ENCODE measurements at places on chromosomes 7 and 10.

DNA sequence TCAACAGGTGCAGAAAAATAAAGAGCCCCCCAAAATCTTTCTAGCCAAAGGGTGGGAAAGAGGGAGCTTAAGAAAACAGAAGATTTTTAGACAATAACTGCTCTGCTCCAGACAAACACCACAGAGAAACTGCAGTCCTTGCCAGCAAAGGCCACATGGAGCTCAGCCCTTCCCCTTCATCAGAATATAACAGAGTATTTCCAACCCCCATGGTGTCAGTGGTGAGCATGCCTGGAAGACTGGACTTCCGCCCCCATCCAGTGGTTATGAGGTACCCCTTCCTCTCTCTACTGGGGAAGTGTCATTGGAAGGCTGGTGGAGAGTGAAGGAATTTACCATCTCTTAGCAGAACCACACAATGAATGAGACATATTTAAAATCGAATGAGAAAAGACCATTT lies 1007.3 kb upstream of the CELF2 start:
- no peak for DNase-seq

DNA sequence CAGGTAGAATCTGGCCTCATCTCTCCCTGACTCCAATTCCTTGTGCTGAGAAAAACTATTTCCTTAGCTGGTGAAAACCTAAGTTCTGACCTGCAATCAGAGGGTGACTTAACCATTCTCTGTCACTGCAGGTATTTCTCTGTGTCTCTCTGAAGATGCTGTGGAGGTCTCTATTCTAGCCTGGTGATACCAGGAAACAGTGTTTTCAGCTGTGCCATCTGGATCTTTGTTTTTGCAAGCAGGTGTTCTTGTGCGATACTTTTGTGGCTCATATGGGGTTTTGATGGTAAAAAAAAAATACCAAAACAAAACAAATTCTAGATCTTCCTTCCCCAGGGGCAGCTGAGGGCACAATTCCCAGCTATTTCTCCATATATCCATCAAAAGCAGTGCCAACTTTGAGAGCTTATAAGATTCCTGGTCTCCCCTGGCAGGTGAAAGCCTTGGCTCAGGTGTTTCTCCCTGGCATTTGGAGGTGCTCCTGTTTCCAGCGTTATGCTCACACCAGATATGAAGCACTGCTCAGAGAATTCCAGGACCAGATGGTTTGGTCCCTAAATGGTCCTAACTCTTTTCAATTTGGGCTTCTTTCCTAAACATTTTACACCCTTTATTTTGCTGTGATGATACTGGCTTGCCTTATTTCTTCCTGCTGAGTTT lies 9.9 kb upstream of the NPVF start:
- DNase-seq = no peak

DNA sequence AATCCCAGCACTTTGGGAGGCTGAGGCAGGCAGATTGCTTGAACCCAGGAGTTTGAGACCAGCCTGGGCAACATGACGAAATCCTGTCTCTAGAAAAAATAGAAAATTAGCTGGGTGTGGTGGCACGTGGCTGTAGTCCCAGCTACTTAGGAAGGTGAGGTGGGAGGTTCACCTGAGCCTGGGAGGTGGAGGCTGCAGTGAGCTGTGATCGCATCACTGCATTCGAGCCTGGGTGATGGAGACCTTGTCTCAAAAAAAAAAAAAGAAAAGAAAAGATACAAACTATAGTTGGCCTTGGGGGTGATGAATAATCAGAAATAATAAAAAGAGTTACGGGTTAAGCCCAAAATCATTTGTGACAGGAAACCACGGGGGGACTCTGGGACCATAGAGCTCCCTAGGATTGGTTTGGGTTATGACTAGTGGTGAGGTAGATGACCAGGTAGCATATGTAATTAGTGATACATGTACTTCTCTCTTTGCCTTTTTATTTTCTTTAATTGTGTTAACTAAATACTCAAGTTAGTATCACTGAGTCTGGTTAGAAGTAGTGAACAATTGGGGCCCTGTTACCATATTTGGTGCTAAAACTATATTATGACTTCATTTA lies 10.4 kb upstream of the ASCC1 start:
- DNase-seq = no peak

GRCh38 chr10:131946321-131946751 lies 35.4 kb downstream of the BNIP3 start:
- DNase-seq = no peak

- DNase-seq = no peak
Observed at GRCh38 chr7:127983804-127984332, 47.4 kb downstream of the LRRC4 start.

GRCh38 chr10:72050873-72051272 lies 37.5 kb downstream of the SPOCK2 start:
- no peak for DNase-seq

- DNase-seq = no peak
Observed at GRCh38 chr7:46360811-46361210, 439.7 kb upstream of the IGFBP3 start.

DNA sequence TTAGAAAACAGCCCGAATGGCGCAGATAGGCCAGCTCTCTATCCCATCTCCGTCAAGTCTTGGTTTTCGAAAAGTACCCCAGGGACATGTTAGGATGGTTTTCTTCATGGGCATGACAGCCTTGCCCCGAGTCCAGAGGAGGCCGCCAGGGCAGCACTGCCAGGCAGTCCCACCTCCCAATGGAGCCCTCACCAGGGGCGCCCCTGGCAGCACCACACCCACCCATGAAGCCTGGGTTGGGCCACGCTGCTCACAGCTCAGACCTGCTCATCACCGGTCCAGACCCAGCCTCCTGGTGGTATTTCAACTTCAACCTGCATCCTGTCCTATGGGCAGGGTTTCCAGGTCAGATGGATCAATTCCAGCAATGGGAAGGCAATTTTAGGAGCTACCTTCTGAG lies 53.3 kb downstream of the TCERG1L start:
- no peak for DNase-seq

GRCh38 chr10:51156926-51157325 lies 82.6 kb downstream of the PRKG1 start:
- no peak for DNase-seq

GRCh38 chr7:80603940-80604339 lies 34.5 kb upstream of the CD36 start:
- no peak for DNase-seq

GRCh38 chr7:105256761-105257231 lies 131.9 kb downstream of the SRPK2 start:
- no peak for DNase-seq

Data from effector memory CD4-positive, alpha-beta T cell (primary cell).